Right lobe of liver (tissue), 6 donors: ENCODE measurements at places on chromosomes 3 and 15.
A peak's percentile ranks its signal among the peaks of the same experiment; 100 is the strongest.

DNA sequence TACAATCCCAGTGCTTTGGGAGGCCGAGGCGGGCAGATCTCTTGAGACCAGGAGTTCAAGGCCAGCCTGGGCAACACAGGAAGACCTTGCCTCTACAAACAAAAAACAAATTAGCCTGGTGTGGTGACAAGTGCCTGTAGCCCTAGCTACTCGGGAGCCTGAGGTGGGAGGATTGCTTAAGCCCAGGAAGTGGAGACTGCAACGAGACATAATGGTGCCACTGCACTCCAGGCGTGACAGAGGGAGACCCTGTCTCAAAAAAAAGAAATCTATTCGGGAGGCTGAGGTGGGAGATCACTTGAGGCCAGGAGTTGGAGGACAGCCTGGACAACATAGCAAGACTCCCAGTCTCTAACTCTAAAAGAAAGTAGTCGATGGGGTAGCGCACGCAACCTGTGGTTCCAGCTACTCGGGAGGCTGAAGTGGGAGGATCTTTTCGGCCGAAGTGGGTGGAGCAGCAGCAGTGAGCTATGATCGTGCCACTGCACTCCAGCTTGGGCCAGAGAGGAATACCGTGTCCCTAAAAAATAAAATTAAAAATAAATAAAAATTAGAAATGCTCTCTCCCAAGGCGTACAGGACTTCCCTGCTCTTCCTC, 775 bp downstream of the C3orf33 start:
- no peak for DNase-seq

DNA sequence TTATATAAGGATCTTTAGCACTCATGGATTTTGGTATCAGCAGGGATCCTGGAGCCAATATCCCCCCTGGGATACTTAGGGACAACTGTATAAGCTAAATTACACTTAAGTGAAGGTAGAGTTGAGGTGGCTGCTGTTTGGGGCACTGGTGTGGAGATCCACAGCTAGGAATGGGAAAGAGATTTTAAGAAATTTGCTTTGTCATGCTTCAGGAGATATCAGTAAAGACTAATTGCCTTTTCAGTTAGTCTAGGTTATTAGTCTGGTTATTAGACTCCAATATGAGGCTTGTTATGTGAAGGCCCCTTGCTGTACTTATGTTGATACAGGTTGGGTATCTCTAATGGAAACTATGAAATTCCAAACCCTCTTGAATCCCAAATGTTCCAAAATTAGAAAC, 1.2 kb upstream of the SECISBP2L start:
- no peak for DNase-seq

- DNase-seq: no peak
Observed at GRCh38 chr3:157763644-157764043, 260.4 kb upstream of the VEPH1 start.

DNA sequence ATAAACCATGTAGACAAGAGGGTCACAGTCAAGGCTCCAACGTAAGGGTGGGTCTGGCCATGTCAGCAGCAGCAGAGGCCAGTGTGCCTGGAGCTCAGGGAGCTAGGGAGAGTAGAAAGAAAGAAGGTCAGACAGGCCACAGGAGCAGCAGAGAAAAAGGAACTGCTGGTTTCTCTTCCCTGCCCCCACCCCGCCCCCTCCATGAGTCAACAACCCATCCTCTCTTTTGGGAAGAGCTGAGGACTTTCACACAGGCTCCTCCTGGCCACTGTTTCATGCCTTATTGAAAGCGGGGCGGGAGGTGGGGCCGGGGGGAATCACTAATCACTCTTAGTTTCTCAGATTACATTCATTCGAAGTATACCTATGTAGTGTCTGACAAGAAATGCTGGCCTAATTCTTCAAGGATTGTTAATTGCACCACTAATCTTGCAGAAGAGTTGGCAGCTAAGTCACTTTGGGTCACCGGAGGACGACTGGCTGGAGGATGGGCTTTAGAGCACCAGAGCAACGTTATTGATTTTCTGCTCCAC, 9.1 kb upstream of the SCG3 start:
- DNase-seq: no peak

DNA sequence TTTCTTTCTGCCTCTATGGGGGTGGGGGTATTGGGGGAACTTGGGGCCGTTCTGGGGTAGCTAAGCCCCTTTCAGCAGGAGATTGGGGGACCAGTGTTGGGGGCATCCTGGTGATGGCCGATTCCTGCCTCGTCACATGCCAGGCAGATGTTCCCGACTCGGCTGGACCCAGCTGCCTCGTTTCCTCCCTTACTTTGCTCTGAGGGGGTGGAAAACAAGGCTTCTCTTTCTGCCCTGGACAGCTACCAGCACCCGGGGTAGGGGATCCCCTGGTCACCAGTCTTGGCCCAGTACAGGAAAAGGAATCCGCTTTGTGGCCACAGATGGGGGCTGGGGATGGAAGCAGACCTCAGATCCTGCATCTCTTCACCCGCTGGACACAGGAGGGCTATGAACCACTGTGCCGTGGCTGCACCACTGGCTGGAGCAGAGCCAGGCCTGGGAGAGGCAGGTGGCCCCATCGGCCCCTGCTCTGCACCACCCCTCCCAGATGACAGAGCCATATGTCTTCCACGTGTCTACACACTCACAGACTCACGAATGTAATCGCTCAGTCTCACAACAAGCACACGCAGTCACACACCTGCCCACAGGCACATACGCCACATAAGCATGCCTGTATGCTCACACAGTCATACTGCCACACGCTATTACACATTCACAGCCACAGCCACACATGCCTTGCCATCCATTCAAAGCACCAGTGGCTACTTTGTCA, 12.4 kb downstream of the SNX33 start:
- no peak for DNase-seq

DNA sequence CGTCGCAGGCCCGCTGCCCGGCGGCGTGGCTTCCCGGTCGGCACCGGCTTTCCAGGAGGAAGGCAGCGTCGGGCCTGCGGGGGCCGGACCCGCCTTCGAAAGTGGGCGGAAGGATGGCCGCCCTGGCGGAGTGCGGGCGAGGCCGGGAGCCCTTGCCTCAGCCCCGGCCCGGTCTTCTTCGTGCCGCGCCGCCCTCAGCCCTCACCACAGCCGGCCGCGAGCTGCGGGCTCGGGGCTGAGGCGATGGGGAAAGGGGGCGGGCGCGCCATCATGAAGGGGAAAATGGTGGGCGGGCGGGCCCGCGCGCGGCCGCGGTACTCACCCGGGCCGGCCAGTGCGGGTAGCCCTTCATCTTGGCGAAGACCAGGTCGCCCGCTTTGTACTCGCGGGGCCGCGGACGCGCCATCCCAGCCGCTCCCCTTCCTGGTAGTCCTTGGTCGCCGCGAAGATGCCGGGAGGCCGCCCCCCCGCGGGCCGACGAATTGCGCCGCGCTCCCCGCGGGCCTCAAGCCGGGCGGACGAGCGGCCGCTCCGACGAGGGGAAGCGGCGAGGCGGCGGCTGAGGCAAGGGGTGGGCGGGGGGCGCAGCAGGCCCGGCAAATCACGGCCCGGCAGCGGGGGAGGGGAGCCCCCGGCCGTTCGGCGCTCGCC, 489 bp downstream of the HDGFL3 start:
- DNase-seq: peak; percentile 28

GRCh38 chr3:99780749-99781148, 36.9 kb upstream of the CMSS1 start:
- DNase-seq: no peak

DNA sequence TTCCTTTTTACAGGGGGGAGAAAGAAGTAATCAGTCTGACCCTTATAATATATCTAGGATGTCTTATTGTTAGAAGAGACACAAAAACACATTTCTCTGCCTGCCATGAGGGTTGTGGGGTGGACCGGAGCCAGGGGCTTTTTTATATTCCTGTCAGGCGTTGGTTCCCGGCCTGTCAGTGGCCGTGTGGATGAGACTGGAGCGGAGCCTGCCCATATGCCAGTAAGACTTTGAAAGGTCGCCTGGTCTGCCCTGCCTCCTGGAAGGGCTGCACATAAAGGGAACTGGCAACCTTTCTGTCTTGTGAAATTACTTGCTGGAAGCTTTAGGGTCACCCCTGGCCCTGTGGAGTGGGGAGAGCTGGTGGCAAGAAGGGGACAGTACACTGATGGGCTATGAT, 34.7 kb downstream of the MAP3K13 start:
- DNase-seq: no peak

DNA sequence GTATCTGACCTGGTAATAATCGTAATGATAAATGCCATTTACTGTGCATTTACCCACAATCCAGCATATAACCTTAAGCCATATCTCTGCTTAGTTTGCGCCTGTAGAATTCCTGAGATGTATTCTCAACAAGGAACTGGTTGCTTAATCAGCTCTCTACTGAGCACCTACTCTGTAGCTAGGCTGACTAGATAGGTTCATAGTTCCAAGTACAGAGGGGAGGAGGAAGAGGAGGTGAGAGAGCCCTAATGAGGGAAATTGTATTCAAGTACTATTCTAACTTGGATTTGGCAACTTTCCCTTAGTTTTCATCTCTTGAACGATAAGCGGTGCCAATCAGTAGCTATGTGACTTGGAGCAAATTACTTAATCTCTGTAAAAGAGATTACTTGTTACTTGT, 5.6 kb upstream of the AKAP13 start:
- no peak for DNase-seq
